ENCODE measurements at places on chromosomes 11 and 22. TPM values are rescaled to one million over a fixed set of nuclear protein-coding genes. Genes with fewer than 3 reads are reported as not detected.

DNA sequence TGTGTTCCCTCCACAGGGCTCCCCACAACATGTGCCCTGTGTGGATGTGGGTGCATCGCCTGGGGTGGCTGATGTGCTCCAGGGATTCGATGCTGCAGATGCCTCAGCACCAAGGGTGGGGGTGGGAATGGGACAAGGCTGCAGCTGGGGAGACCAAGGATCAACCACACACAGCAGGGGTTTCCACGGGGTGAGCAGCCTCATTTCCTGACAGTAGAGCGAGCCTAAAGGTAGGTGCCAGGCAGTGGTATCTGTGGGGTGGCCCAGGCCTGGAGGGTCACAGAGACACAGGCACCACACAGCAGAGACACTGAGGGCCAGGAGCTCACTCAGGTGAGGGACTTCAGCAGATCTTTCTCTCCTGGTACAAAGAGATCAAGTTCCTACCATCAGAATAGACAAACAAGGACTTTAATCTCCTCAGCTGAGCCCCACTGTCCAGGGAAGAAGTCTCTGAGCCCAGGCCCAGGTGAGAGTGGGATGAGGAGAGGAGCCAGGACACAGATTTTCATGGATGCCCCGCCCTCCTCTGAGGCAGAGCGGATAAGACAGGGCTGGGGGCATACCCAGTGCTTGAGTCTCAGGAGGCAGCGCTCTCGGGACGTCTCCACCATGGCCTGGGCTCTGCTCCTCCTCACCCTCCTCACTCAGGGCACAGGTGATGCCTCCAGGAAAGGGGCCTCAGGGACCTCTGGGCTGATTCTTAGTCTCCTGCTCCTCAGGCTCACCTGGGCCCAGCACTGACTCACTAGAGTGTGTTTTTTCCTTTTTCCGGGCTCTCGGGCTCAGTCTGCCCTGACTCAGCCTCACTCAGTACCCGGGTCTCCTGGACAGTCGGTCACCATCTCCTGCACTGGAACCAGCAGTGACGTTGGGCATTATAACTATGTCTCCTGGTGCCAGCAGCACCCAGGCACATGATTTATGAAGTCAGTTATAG is 19.7 kb downstream of the GGTLC2 start:
- DNase-seq = no peak
- no peak overlapping the region for H3K27ac ChIP-seq
- no peaks in the 10 kb centered on the region for H3K4me1 ChIP-seq
- no peaks in the 10 kb centered on the region for H3K27me3 ChIP-seq
- no peaks in the 10 kb centered on the region for H3K36me3 ChIP-seq

Gene CNTF
- 1.9 TPM for total RNA-seq

DNA sequence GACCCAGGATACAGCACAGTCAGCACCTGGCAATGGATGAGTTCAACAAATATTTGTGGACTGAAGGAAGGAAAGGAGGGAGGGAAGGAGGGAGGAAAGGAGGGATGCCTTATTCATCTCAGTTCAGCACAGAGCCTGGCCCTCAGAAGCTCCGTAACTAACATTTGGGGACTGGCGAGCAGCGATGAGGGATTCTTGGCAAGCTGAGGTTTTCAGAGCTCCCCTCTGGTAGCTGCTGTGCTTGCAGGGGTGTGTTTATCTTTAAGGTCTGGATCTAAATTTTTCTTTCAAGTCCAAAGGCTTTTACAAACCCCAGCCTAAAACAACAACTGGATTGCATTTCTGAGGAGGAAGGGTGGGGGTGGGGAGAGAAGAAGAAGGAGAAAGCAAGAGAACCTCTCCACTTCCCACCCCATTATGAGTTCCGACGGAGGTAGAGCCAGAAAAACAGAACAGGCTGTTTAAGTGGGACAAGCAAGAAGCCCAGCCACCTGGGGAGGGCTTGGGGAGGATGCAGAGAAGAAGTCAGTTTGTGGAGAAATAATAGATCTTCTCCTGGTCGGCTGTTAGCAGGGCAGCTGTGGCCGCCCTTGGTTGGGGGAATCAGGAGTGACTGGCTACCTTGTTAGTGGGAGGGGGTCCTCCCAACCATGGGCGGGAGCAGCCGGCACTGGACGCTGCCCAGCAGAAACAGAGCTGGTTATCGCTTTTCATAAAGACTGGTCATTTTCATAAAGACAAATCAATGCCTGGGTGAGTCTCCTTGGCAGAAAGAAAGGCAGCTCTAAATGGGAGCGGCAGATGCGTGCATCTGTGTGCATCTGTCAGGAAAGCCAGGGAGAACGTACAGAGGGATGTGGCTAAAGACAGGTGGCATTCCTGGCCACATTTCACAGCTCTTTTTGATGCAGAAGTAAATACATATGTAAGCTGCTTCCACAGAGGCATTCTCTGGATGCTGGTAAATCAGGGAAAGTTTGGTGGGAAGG is 78.0 kb downstream of the TSPAN18 start:
- no peaks in the 10 kb centered on the region for H3K4me1 ChIP-seq
- H3K27ac ChIP-seq = no peak overlapping the region
- no peak overlapping the region for H3K4me3 ChIP-seq
- H3K27me3 ChIP-seq = no peaks in the 10 kb centered on the region

Gene MGAT3
- total RNA-seq = 41.5 TPM

GRCh38 chr22:19615867-19616581 is 91.8 kb upstream of the CLDN5 start:
- H3K27ac ChIP-seq = no peak overlapping the region
- DNase-seq = no peak
- H3K4me1 ChIP-seq = peaks cover 8% of the 10 kb centered on the region

Gene TMEM191C
- total RNA-seq = 3.5 TPM

GRCh38 chr11:126821827-126822226 is 178.7 kb downstream of the KIRREL3 start:
- DNase-seq = no peak
- H3K4me1 ChIP-seq = no peaks in the 10 kb centered on the region
- H3K27me3 ChIP-seq = no peaks in the 10 kb centered on the region

Gene MRGPRX1
- not detected for total RNA-seq

DNA sequence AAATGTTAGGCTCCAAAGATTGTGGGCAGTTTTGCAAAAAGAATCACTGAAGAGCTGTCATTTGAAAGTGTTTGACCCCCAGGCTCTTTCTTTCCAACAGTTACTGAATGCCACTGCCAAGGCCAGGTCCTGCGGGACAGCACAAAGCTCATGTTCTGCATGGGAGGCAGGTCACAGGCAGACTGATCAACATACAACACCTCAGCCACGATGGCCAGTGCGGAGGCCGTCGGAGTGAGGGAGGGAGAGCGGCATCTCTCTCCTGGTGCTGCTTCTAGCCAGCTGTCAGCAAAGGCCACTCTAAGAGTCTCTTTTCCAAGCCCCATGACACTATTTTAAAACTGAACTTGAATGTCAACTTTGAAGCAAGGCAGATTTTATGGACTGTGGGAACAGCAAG is 49.9 kb downstream of the ARFGAP3 start:
- peaks cover 89% of the 10 kb centered on the region for H3K36me3 ChIP-seq
- H3K27ac ChIP-seq = peak overlapping the region; percentile 84
- H3K4me3 ChIP-seq = no peak overlapping the region
- peaks cover 57% of the 10 kb centered on the region for H3K4me1 ChIP-seq
- no peak for DNase-seq

Gene SIK3
- total RNA-seq = 32.9 TPM

DNA sequence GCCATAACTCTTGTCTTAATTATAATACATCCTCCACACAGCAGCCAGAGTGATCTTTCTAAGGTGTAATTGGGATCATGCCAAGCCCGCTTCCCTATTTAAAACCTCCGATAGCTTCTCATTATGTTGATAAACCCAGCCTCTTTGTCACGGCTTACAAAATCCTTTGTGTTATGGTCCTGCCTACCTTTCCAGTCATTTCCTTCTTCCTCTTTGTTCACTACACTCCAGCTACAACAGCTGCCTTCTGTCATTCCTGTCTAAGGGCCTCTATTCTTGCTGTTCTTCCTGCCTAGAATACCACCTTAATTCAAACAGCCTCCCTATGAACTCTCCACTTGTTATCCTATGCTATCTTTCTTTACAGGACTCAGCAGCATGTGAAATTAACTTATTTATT is 70.6 kb upstream of the CAPRIN1 start:
- no peak for DNase-seq
- H3K36me3 ChIP-seq = no peaks in the 10 kb centered on the region
- no peaks in the 10 kb centered on the region for H3K27me3 ChIP-seq

DNA sequence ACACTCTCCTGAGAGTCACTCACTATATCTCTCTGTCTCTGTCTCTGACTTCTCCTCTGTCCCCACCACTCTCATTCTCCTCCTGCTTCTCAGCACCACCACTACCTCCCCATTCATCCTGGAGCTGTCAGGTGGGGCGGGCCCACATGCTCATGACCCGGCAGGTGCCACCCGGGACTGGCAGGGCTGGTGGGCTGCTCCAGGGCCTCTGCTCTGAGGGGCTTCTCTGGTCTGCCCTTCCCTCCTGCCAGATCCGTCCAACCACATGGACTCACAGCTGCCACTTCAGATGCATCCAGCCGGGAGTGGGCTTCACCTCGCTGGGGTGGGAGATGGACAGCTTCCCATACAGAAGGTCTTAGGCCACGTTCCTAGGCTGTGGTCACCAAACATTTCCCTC is 4.8 kb upstream of the EMID1 start:
- H3K36me3 ChIP-seq = no peaks in the 10 kb centered on the region
- H3K4me1 ChIP-seq = peaks cover 31% of the 10 kb centered on the region
- H3K27me3 ChIP-seq = no peaks in the 10 kb centered on the region
- H3K4me3 ChIP-seq = no peak overlapping the region
- peak overlapping the region; percentile 82 for H3K27ac ChIP-seq
- no peak for DNase-seq

GRCh38 chr22:40019100-40019499 is 24.3 kb downstream of the FAM83F start:
- no peak for DNase-seq
- H3K27me3 ChIP-seq = peaks cover 8% of the 10 kb centered on the region
- no peak overlapping the region for H3K4me3 ChIP-seq
- no peak overlapping the region for H3K27ac ChIP-seq

Gene TRPM5
- total RNA-seq = not detected

- no peaks in the 10 kb centered on the region for H3K27me3 ChIP-seq
- no peak overlapping the region for H3K4me3 ChIP-seq
- no peaks in the 10 kb centered on the region for H3K36me3 ChIP-seq
- H3K27ac ChIP-seq = no peak overlapping the region
Observed at GRCh38 chr11:10275714-10276113, 18.3 kb downstream of the SBF2 start.

Gene PTPRCAP
- total RNA-seq = 15.7 TPM

Gene DEUP1
- 0.68 TPM for total RNA-seq

- H3K4me3 ChIP-seq = no peak within 1 kb of the TSS
- H3K27me3 ChIP-seq = no peaks in the 10 kb centered on the region
- H3K4me1 ChIP-seq = no peaks in the 10 kb centered on the region
- no peak within 1 kb of the TSS for H3K27ac ChIP-seq
- no peak for DNase-seq
- no peaks in the 10 kb centered on the region for H3K36me3 ChIP-seq
Observed at GRCh38 chr11:125833016-125833415, at the start of gene PATE4. TSS of gene PATE4 (plus strand) at chr11:125833316. CDS start at chr11:125833360, 44 bp downstream.

DNA sequence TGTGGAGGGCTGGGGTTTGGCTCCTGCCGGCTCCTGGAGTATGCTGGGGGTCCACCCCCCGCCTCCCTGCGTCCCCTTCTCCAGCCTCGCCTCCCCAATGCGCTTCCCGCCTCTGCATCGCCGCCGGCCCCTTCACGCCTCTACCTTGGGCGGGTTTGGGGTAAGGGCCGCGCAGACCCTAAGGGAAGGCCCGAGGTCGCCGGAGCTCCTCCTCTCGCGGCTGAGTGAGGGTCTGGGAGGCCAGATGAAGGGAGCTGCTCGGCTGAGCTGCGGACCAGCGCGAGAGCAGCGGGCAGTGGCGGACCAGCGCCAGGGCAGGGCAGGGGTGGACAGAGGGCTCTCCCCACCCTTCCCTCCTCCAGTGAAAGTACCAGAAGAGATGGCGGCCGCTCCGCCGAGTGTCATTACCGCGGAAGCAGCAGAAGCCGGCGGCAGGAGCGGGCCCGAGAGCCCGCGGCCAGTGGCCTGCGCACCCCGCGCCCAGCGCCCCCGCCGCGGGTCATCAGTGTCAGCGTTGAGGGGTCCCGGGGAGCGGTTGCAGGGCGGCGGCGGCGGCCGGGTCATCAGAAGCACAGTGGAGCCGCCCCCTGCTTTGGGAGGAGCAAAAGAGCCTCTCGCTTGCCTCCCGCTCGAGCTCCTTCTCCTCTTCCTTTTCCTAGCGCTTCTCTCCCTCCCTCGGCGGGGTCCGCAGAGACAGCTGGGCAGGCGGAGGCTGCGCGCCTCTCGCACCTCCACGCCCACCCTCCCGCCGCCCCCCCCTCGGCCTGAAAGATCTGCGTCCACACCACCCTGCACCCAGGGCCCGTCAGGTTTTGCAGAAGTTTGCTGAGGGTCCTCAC is 255.6 kb upstream of the CADM1 start:
- DNase-seq = peak; percentile 55
- peaks cover 13% of the 10 kb centered on the region for H3K27me3 ChIP-seq
- H3K27ac ChIP-seq = peak overlapping the region; percentile 31
- peak overlapping the region; percentile 72 for H3K4me3 ChIP-seq

- H3K4me1 ChIP-seq = no peaks in the 10 kb centered on the region
- no peak for DNase-seq
- no peak overlapping the region for H3K4me3 ChIP-seq
- H3K36me3 ChIP-seq = no peaks in the 10 kb centered on the region
- H3K27me3 ChIP-seq = peaks cover 13% of the 10 kb centered on the region
- H3K27ac ChIP-seq = no peak overlapping the region
Observed at GRCh38 chr11:44357711-44358110, 47.8 kb upstream of the ALX4 start.

DNA sequence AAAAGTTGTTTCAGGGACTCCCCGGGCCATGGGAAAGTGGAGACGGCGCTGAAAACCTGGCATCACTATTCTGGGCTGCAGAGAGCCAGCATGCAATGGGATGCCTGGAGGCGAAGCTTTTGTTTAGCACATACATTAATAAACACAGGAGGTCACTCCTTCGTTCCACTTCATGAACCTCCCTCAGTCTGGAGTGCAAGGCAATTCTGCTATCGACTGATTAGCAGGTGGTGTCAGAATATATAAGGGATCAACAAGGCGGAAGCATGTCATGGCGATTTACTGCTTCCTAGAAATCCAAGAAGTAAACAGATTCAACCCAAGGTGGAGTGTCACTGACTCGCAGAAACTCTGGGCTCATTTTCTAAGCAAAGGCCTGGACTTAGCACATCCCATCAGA is 45.4 kb upstream of the MN1 start:
- no peaks in the 10 kb centered on the region for H3K27me3 ChIP-seq
- H3K4me3 ChIP-seq = no peak overlapping the region
- peaks cover 14% of the 10 kb centered on the region for H3K36me3 ChIP-seq
- DNase-seq = no peak
- no peak overlapping the region for H3K27ac ChIP-seq

- no peak overlapping the region for H3K27ac ChIP-seq
- H3K36me3 ChIP-seq = no peaks in the 10 kb centered on the region
- H3K4me3 ChIP-seq = no peak overlapping the region
- H3K4me1 ChIP-seq = no peaks in the 10 kb centered on the region
- no peaks in the 10 kb centered on the region for H3K27me3 ChIP-seq
Observed at GRCh38 chr11:8231979-8232378, 31.7 kb downstream of the LMO1 start.

Gene APOBEC3B
- total RNA-seq = 1.0 TPM

GRCh38 chr11:83728281-83728680 is 442.1 kb upstream of the CCDC90B start:
- no peak for DNase-seq
- peaks cover 15% of the 10 kb centered on the region for H3K4me1 ChIP-seq
- H3K27ac ChIP-seq = no peak overlapping the region

Gene BMAL1
- total RNA-seq = 25.2 TPM

Gene TRIM51
- total RNA-seq = not detected

Gene LRRC10B
- total RNA-seq = 6.4 TPM

Gene BTG4
- total RNA-seq = 0.38 TPM

GRCh38 chr11:64245797-64246620 is 734 bp downstream of the PPP1R14B start:
- peak; percentile 76 for DNase-seq
- peaks cover 41% of the 10 kb centered on the region for H3K4me1 ChIP-seq
- peak overlapping the region; percentile 72 for H3K27ac ChIP-seq
